ENCODE measurements at places on chromosomes 4 and X.

DNA sequence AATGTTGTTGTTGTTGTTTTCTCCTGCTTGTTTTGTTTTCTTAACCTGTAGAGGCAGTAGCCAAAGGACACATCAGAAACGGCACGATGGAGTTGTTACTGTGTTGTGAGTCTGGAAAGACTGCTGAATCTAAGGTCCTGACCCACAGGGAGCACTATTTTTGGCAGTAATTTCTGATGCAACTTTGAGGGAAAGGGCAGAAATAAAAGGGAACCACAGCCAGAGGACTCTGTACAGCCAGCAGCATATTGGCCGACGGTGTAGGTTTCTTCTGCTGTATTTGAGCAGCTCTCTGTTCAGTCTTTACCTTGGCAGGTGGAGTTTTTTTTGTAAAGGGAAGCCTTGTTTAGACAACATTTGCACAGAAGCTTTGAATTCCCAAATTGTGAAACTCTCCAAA lies 203.0 kb upstream of the GPR101 start:
- no peak for DNase-seq

DNA sequence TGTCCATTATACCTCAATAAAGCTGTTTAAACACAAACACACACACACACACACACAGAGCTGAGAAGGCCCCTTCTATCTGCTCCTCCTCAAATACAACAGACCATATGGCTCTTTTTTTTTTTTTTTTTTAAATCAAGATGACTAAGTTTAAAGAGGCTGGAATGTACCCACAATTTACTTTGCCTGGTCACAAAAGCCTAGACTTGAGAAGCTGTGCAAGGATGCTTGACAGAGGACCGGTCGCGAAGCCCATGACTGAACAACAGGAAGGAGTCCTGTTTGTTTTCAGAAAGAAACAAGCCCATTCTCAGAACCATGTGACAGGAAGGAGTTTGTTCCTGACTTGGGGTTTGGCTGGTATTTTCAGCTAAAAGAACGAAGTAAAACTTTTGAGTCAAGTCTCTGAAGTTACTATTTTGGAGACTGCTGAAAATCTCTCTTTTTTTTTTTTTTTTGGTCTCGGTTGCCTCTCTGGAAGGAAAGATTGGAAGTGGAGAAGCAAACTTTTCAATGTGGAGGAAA lies 650.9 kb upstream of the TENM3 start:
- DNase-seq = no peak

- no peak for DNase-seq
Measured at GRCh38 chr4:175371091-175371490, 441.0 kb downstream of the GPM6A start.

DNA sequence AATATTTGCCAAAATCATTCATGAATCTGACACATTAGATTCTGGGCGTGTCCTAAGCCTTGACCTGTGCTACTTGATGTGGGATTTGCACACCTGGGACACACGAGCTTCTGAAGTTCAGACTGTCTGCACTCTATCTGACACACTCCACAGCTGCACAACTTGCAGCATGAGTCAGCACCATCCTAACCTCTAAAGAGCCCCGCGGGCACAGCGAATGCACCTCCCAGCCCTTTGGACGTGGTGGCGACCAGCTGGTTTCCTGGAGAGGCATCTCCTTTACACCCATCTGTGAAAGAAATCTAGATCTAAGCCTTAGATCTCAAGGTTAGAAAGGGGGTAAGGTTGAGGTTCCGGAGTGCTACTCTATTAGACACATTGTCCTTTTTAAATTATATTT lies 69.2 kb downstream of the SORBS2 start:
- DNase-seq = no peak

- no peak for DNase-seq
Measured at GRCh38 chrX:82973646-82974045, 534.4 kb upstream of the POU3F4 start.

- no peak for DNase-seq
Measured at GRCh38 chr4:94728056-94728766, 29.5 kb upstream of the BMPR1B start.

- no peak for DNase-seq
Measured at GRCh38 chr4:337932-338758, 531 bp downstream of the ZNF141 start.

- no peak for DNase-seq
Measured at GRCh38 chr4:139555705-139556070, 331 bp downstream of the SETD7 start.

DNA sequence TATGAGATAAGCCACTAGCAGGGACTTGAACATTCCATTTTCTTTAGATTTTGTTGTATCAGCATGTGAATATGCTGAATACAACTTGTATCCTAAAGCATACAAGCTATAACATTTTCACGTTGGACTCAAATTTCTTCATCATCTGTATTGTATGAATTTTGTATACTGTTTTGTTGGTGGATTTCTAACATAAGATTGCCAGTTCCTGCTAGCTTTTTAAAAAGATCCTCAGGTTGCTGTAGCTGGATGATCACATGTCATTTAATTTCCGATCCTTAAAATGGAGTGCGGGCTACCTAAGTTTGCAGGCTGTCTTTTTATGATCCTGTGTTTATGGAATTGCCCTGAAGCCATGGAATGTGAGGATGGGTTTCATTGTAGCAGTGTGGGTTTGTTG lies 6.9 kb downstream of the PDLIM5 start:
- DNase-seq = no peak

- DNase-seq = no peak
Measured at GRCh38 chr4:97656044-97656720, 487.1 kb downstream of the STPG2 start.

DNA sequence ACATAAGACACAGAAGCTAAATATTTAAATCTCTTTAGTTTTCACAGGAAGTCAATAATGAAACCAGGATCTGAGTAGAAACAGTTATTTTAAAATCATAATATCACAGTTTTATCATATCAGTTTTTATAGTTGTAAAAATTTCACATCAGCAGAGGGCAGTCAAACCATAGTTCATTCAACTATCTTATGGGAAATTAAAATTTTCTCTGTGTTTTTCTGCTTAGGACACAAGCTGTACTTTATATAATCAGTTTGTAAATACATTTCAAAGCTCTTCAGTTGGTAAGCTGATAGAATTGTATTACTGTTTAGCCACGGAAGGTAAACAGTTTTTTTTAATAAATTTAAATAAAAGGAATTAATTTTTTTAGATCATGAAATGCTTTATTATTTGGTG lies 204.8 kb upstream of the NUDT6 start:
- DNase-seq = no peak

- DNase-seq = no peak
Measured at GRCh38 chr4:75710246-75710645, 14.1 kb upstream of the USO1 start.

DNA sequence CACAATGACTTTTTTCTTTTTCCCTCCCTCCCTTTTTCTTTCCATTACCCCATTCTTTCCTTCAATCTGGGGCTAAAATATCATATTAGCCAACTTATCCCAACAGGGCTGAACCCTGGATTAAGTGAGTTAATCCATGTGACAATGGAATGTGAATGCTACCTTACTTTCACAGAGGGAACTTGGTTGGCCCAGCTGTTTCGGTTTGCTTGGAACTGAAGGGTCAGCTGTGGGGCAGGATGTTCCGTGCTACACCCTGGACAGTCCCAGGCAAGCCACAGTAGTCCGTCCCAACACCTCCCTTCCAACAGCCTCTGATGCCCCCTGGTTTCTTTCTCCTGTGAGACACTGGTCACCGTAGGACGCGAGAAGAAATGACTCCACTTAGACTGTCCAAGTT lies 95.0 kb upstream of the STS start:
- no peak for DNase-seq

DNA sequence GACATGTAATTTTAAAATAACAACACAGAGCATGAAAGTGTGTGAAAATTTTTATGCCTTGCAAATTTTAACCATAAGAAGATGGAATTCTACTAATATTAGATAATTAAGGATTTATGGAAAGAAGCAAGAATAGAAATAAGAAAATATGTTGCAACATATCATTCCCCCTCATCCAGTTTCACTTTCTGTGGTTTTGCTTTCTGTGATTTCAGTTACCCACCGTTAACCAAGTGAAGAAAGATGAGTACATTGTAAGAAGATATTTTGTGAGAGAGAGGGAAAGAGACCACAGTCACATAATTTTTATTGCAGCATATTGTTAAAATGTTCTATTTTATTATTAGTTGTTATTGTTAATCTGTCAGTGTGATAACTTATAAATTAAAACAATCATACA lies 77.9 kb downstream of the ADAM29 start:
- DNase-seq = no peak

DNA sequence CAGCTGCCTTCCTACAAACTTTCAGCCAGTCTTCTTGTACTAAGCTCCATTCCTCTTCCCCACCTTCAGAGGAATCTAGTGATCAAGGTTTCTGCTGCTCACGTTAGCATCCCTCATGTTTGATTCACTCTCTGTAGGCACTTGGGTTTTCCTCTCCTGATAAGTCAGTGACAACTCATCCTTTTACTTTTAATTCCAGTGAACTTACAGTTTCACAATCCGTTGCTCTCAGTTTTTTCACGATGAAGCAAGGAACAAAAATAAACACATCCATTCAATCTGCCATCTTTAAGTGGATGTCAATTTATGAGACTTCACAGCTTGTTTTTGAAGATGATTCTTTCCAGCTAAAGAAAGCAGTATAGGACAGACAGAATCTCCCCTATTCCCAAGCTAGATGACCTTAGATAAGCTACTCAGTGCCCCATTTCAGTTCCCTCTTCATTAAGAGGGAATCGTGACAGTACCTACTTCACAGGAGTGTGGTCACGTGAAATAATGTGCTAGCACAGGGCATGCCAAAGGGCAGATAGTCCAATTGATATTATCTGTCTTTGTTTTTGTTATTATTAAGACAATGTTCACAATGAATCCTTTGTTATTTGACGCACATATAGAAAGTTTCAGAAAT lies 234.3 kb downstream of the PALLD start:
- DNase-seq = no peak

Measured in activated CD4-positive, alpha-beta memory T cell treated with anti-CD3 and anti-CD28 coated beads, Interleukin-2, amount 10 ng/mL, durations not matched to agents 7 days and 5 days (primary cell).